AG04450 (cell line): ENCODE measurements at places on chromosomes 2 and 18.

GRCh38 chr2:138035608-138036217 is 71.4 kb downstream of the HNMT start:
- DNase-seq, result no peak

GRCh38 chr2:126536605-126537200 is 119.3 kb upstream of the GYPC start:
- no peak for DNase-seq

DNA sequence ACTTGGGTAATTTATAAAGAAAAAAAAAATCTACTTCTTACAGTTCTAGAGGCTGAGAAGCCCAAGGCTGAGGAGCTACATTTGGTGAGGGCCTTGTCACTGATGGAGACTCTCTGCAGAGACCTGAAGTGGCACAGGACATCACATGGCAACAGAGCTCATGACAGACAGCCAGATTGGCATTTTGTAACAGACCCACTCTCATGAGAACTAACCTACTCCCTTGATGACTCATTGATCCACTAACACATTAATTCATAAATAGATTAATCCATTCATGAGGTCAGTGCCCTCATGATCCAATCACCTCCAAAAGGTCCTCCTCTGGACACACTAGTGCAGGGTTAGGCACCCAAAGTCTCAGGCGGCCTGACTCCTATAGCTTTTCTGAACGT is 318.4 kb downstream of the GULP1 start:
- DNase-seq, result no peak

DNA sequence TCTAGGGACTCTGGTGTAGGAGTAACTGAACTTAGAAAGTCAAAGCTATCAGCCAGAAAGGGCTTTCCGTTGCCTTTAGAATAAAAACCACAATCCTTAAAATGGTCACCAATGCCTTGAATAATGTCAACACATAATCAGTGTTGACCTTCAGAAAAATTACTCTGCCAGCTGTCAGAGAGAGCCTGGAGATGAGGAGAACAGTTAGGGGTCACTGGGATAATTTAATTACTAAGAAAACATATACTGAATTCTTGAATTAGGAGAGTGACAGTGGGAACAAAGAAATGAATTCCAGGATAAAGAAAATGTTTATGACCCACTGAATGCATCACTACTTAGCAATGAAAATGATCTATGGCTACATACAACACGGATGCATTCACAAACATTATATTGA is 23.4 kb upstream of the UGP2 start:
- no peak for DNase-seq

DNA sequence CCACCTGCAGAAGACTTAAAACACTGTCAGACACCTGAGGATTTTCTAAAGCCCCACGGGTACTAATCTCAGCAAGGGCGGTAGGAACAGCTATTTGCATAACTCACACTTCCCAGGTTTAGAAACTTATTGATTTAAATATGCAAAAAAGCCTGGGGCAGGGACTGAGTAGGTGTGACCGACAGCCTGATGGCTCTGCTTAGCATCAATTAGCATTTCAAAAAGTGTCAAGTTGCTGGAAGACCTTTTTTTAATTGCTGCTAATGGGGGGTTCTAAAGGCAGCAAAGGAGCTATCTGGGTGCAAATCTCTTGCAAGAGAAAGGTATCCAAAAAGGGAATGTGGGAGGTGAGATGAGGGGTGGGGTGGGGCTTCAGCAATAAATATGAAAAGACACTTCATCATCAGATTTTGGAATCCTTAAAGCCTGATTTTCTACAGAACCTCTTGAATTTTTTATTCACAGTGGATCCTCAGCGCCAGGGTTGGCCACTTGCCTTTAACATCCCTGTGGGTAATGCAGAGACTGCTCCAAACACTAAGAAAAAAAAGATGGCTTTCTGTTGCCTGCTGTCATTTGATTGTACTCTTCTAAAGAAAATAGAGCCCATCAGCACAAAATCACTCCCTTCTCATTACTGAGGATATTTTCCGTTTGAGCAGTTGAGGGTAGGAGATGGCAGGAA is 121.1 kb upstream of the RMP24 start:
- DNase-seq, result no peak

DNA sequence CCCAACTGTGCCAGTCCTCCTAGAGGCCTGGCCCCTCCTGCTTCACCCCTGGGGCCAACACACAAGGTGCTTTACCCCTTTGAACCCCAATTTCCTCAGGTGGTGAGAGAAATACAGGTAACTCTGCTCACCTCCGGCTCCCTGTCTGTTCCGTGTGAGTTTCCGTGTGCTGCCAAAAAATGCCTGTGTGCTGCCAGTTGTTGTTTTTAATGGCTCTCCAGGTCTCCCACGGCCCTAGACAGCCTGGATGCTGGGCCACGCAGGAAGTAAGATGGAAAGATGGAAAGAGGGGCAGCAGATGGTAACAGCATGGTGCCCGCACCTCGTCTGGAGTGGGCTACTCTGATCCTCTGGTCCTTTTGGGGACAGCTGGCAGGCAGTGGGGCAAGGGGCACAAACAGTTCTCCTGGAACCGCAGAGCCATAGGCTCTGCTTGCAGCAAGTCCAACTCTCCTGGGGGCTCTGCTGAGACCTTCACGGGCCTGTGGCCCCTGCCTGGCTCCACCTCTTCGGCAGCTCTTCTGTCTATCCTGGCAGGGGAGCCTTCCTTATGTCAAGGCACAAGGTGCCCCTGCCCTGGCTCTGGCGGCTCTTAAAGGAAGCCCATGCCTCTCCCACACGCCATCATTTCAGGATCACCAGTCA is 4.3 kb upstream of the ARHGEF4 start:
- no peak for DNase-seq

- no peak for DNase-seq
Measured at GRCh38 chr2:45329045-45329677, 281.9 kb downstream of the SRBD1 start.

GRCh38 chr2:231780909-231781797 is at the start of gene PDE6D:
TSS of gene PDE6D (minus strand) at chr2:231781282. CDS start at chr2:231781114, 168 bp downstream.
- DNase-seq, result peak; percentile 96

- peak; percentile 32 for DNase-seq
Measured at GRCh38 chr2:28717339-28717758, 34.3 kb upstream of the PPP1CB start.

GRCh38 chr18:45521777-45522176 is 93.5 kb upstream of the SLC14A2 start:
- DNase-seq, result no peak

DNA sequence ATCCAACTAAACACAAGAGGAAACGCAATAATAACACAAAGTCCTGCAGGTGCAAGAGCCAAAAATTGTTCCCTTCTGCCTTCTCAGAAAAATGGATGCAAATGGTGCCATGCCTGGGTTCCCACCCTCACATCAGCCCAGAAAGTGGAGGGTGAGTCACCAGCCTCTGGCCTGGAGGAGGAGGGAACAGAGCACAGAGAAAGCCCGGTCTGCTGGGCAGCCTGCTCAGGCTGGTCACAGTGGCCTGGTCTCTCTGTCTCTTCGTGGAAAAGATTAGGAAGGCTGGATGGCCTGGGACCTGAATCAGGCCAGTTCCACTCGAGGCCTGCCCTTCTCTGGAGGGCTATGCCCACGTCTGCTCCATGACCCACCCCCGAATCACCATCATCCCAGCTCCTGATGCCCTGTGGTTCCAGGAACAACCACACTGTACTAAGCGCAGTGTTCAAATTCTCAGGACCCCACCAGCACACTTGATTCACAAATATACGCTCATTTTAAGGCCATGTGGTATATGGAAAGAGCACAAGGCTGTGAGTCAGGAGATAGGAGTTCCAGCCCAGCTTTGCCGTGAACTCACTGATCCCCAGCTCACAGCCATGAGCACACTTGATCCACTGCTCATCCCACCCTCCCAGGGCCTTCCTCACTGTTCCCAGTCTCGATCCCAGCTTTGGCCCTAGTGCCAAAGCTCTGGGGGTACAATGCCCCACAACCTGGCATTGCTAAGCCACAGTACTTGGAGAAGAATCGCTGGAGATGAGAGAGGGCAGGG is 82.1 kb downstream of the ZBTB7C start:
- no peak for DNase-seq

- no peak for DNase-seq
Measured at GRCh38 chr2:176114930-176115625, 1.5 kb upstream of the HOXD10 start.

DNA sequence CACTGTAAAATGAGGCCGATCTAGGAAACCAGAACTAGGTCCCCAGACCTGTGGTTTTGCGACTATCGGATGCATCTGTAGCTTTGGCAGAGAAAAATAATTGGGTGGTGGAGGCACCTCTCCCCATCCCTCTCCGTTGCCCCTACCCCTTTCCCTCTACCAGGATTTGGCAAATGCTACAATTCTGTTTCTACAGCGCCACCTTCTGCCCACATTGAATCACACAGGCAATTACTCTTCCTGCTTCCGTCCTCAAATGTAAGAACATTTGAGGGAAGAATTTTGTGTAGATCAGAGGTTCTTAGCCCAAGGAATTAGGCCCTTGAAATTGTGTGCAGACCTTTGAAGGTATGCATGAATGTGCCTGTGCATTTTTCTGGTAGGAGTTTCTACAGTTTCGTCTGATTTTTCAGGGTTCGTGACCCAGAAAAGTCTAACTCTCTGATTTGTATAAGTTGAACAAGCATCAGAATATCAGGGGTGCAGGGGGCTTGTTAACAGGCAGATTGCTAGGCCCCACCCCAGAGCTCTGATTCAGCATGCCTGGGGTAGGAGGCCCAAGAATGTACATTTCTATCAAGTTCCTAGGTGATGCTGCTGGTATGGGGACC is 11.2 kb downstream of the ATP6V1B1 start:
- peak; percentile 27 for DNase-seq

GRCh38 chr18:73674125-73674865 is 473.3 kb downstream of the FBXO15 start:
- no peak for DNase-seq

- DNase-seq, result peak; percentile 33
Measured at GRCh38 chr2:132911726-132912724, 242.0 kb upstream of the LYPD1 start.

GRCh38 chr18:60861575-60861974 is 471.7 kb upstream of the CDH20 start:
- no peak for DNase-seq

DNA sequence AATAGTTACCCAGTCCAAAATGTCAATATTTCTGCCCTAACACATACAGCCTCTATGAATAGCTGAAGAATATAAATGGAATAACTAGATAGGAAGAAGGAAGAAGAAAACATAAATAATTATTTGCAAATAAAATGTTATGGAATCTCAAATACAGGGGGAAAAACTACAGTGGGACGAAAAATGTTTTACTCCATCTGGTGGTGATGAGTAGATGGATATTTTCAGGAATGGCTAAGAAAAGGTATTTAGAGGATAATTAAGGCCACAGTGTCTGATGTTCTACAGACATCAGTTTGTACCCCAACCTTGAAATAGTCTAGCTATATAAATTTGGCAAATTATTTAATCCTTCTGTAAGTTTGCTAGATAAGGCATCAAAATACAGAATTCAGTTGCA is 178.1 kb upstream of the FSHR start:
- DNase-seq, result no peak

GRCh38 chr18:75293591-75293990 is 83.0 kb downstream of the TSHZ1 start:
- DNase-seq, result no peak

DNA sequence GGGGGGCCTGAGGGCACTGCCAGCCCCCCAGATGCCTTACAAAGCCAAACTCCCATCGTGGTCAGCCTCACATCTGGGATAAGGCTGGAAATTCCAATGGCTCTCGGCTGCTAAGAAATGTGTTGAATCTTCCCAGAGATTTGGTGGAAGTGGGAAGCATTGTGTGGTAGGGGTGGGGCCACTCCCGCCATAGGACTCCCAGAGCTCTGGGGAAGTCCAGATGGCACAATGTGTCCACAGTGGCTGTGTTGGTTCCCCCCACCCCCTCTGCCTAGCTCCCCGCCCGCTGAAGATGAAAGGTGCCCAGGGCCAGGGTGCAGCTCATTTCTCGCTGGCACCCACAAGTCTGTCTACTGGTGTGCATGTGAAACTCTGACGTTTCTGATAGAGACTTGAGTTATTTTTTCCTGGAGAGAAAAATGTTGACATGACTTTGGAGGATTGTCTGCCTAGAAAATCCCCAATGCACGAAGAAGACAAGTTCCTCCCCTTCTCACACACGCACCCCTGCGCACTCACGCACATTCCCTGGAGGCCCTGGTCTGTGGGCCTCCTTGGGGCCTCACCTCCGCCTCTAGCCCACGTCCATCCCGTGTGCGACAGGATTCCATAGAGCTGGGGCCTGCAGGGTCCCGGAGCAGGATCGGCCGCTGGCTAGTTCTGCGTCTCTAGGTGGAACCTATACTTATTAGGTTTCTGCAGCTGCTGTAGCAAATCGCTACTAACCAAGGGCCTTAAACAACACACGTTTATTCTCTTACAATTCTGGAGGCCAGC is 199.1 kb downstream of the ZFP36L2 start:
- DNase-seq, result no peak

DNA sequence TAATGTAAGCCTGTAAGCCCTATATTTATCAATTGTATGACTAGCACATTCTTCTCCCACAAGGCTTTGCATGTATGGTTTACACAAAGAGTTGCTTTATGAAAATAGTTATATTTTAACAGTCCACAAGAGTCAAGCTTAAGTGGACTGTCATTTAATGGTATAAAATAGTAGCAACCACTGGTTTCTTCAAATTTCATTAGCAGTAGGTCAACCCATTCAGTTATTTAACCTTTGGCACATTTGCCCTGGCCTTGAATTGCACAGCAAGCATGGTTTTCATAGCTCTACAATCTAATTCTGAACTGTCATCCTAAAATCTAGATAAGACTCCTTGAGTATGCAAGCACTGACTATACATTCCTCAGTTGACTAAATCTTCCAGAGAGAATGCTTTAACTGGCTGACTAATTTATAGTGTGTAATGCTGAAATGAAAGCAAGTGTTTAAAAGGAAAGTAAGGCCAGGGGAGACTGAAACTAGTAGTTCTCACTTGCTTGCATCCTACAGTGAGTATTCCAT is 1.8 kb downstream of the DPP4 start:
- DNase-seq, result peak; percentile 57

- no peak for DNase-seq
Measured at GRCh38 chr2:235979037-235979436, 189.1 kb downstream of the GBX2 start.

GRCh38 chr2:162478721-162479129 is 134.8 kb downstream of the GCA start:
- DNase-seq, result no peak

DNA sequence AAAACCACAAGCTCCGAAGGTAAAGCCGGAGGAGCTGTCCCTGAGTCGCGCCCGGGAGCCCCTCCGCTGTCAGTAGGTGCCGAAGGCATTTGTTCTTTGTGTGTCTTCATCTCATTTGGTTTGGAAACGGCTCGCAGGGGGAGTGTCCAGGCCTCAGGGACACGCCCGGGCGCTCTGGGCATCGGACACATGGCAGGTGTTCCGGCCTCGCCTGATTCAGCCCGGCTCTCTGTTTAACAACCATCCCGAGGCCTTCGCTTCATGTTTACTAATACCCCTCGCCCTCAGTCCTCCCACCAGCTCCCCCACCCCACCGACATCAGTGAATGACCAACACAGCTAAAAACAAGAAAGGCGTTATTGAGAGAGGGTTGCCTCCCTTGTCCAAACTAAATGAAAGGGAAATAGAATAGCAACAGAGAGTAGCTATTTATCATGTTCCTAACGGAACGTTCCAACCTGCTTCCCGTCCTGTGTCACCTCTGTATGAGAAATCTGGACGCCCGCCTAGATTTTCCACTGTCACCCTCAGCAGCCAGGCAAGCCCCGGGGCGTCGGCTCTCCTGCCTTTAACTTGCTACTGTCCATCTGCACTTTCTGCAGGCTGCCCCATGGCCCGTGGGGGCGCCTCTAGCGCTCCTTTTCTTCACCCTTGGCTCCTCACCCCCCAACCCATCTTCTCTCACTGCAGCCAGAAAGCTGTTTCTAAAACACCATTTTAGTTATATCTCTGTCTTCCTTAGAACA is 73.9 kb downstream of the MYCN start:
- DNase-seq, result no peak
